ENCODE measurements at places on chromosomes 3 and 15.

DNA sequence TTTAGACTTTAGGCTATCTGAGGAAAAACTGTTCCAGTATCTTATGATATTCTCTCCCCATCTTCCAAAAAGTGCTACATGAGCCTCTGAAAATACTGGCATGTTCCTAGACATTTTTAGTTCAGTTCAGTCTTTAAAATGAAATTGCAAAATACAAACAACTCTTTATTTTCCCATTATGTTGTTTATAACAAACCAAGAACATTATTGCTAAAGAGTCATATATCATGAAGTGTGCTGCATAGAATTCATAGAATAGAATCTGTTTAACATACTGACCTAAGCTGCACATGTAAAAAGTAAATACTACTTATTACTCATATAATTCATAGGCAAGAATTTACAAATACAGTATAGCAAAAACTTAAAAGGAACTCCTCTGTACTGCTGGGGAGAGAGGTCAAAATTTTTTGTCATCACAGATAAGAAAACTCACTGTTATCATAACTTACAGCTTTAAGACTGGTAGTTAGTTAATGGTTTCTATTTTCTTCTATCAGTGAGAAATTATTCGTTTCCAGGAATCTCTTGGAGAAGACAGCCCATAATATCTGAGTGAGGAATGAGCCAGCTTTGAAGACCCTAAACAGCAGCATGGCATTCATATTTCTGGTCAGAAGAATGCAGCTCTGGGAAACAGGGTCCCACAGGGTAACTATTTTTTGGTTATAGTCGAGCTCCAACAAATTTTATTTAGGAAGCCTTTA is 32.2 kb downstream of the FILIP1L start:
- no peak for DNase-seq

GRCh38 chr15:95405447-95405846 is 925.1 kb upstream of the NR2F2 start:
- DNase-seq = no peak

- no peak for DNase-seq
Observed at GRCh38 chr15:42584031-42584765, 8.8 kb downstream of the STARD9 start.

- no peak for DNase-seq
Observed at GRCh38 chr3:196499807-196500524, 3.6 kb downstream of the RNF168 start.

- DNase-seq = no peak
Observed at GRCh38 chr3:138850151-138850550, 15.4 kb upstream of the PIK3CB start.

DNA sequence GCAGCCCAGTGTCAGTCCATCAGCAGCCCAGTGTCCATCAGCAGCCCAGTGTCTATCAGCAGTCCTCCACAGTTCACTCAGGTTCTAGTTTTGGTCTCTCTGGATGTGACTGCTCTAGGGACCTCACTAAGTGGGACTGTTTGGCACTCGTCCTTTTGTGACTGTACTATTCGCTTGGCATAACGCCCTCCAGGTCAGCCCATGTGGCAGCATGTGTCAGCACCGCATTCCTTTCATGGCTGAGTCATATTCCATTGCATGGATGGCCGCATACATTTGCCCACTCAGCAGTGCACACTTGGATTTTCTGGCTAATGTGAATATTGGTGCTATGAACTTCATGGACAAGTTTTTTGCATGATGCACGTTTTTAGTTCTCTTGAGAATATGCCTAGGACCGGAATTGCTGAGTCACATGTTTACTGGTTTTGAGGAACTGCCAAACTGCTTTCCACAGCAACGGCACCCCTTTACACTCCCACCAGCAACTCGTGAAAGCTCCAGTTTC is 16.4 kb downstream of the CHST13 start:
- peak; percentile 76 for DNase-seq

DNA sequence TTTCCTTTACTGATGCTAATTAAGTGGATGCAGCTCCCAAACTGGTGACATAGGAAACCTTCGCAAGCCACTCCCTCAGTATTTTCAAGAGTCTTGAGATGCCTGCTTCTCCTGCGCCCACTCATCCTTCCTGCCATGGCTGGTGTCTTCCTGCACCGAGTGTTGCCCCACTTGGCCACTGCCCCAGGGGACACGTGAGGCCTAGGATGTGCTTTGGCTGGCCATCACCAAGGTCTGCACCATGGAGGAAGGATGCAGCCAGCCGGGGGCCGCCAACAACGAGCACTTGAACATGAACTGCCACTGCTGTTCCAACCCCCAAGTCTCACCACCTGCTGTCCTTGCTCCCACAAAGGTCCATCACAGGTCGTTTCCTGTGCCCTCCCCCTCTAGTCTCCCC is 34.1 kb downstream of the EPHB3 start:
- no peak for DNase-seq

DNA sequence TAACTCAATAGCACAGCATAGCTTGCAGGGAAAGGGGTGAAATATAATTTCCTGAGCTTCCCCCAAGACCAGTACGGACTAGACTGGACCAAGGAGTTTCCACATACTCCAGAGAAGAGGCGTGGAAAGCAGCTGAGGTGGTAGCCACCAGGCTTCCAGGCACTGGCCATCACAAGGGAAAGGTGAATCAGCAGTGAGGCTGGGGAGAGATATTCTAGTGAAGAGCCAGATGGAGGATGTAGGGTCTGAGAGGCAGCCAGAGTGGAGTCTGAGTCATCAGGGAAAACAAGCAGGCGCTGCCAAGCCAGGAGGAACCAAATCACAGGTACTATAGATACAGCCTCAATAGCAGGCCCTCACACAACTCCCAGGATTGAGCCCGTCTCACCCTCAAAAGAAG is 9.6 kb upstream of the RASA2 start:
- DNase-seq = no peak

DNA sequence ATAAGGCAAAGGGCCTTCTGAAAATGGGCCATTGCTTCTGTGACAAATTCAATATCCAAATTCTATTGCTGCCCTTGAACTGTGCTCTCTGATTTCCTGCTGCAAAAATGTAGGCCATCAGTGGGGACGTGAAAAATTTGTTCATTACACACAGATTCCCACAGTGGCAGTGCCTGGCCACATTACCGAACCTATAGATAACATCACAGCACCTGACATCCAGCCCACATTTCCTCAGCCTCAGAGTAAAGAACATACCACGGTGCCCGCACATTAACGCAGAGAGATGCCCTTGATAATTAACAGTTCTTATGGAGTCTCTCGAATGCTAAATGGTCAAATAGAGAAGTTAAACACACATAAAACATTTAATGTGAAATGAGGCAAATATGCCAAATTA is 931.6 kb upstream of the CFAP20DC start:
- DNase-seq = no peak

DNA sequence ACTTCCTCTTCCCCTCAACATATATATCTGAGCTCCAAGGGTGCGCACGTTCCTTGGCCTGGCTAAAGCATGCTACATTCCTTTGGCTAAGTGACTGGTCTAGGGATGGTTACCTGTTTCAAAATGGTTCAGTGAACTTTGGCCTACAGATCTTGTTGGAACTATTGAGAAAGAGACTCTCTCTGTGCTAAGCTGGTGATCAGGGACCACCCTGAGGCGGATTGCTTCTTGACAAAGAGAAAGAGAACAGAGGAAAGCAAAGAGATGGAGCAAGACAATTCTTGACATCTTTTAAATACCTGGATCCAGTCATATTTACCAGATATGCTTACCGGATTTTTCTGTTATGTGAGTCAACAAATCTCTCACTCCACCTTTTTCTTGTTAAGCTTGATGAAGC is 123.1 kb downstream of the CHST2 start:
- DNase-seq = no peak

- no peak for DNase-seq
Observed at GRCh38 chr3:9123840-9124239, 125.6 kb downstream of the SRGAP3 start.

DNA sequence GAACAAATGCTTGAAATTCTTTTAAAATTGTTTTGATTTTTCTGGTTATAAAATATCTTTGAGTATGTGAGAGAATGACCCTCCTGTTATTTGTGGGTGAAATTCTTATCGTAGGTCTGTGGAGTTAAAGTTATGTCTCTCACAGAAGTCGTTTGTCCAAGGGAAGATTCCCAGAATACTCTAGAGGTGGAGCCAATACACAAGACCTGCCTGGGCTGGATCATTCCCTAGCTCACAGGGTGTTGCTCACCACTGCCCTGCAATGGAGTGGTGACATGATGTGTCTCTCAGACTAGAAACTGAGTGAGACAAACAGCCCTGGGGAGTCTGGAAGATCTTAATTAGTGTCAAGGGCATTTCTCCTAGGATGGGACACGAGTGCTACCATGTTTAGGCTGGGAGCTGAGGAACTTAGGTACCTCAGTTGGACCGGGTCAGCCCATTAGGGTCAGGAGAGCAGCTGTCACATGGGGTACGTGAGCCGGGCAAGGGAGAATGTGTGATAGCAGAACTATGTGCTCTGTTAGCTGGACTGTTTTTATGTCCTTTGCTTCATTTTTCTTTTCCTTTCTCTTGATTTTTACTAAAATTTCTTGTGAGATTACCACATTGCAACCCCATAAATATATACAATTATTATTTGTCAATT is 53.6 kb upstream of the MYO5C start:
- DNase-seq = no peak

DNA sequence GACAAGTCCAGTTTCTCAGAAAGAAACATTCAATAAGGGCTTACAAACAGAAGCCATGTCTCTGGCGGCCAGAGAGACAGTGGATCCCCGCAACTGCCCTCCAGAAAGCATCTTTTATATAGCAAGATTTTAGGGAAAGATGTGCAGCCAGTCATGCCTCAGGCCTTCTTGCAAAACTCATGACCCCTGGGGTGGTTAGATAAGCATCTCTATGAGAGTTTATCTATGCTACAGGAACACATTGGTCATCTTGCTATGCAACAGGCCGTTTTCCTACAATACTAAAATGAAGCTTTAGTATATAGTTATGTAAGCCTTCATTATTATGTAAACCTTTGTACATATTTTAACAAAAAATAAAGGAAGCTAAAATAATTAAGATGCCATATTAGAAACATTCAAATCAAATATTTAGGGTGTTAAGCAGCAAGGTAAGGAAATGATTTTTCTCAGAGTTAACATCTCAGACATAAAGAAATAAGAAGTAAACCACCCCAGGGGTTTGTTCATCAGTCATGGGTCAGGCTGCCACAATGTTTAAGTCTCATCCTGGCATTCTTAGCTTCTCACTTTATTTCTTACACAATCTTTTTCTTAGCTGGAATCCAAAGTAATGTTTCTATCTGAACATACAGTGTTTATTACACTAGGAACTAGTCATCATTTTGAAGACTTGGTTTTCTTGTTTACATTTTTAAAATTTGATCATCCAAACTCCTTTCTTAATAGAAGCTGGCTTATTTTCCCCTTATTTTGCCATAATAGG is 6.3 kb upstream of the FSIP1 start:
- no peak for DNase-seq

GRCh38 chr15:100705841-100706240 is 103.5 kb downstream of the ASB7 start:
- DNase-seq = peak; percentile 63

GRCh38 chr15:81784751-81785150 is 261.1 kb downstream of the MEX3B start:
- peak; percentile 56 for DNase-seq

DNA sequence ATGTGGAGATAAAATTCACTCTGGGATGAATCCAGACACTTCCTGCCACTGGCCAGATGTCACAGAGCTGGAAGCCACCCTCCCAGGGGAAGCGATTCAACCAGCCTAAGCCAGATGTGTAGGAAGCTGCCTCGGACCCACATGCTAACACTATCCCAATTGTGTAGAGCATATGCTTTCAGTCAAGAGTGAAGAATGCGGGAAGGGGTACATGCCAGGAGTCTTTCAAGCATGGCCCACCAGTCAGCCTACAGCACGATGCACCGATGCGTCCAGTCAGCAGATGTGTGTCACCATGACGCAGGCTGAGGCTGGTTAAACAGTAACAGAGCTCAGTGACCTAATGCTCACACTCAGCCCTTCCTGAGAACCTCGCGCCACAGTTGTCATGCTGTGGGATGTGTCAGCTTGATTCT is 38.8 kb upstream of the BNC1 start:
- DNase-seq = no peak

DNA sequence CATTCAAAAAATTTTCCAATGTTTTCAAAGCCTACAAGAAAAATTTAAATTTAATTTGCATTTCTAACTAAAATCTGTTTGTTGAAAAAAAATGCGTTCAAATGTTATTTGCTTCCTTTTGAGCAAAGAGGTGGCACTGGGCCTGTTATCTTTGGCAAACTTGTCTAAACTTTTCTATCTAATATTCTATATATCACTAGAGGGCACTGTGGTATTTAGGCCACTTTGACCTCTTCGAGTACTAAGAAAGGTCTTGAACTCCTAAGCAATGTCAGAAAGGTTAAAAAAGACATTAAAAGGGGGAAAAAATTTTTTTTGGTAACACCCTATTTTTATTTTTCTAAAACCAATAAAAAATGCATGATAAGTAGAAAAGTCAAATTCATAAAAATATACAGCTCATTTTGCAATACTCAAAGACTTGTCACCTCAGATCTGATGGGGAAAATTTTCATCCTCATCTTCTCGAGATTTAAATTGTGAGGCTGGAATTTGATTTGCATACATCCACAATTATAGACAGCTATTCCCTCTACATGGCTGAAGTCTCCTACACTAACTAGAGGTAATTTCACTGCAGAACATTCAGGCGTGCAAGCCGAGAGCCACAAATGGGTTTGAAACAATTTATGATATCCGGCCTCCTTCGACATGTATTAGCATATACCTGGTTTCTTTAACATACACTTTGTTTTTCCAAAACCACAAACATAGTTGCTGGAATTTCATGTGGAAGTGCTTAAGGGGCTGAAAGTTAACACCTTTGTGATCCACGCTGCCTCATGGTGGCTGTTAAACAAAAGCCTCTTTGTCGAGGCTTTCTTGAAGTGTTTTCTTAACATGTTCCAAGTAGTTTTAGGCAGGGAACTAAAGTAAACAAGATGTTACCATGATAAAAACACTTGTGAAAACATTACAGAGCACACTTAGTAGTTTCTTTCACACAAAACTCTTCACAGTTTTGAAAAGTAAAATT is 576.4 kb downstream of the FOXP1 start:
- DNase-seq = no peak

- DNase-seq = no peak
Observed at GRCh38 chr15:41512512-41512939, 1.1 kb downstream of the LTK start.

- no peak for DNase-seq
Observed at GRCh38 chr15:73751899-73752805, 999 bp downstream of the INSYN1 start.

All from osteocyte (in vitro differentiated cells).